ENCODE measurements at places on chromosomes 16 and 17.

- H3K4me1 ChIP-seq: no peaks in the 10 kb centered on the region
- no peak overlapping the region for H3K27ac ChIP-seq
These were observed 344.7 kb downstream of the GRIN2A start for GRCh38 chr16:9837481-9837880.

DNA sequence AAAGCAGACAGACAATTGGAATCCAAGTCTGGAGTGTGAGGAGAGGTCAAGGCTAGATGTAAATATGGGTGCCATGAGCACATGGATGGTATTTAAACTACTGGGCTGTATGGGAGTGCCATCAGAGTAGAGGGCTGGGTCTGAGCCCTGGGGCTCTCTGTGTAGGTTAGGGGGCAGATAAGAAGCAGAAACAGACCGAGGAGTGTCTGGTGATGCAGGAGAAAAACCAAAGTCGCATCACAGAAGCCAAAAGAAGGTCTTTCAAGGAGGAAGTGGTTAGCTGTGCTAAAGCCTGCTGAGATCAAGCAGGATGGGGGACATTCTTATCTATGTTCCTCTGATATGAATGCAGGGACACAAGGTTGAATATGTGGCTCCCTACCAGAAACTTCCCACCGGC lies 1.9 kb downstream of the TSEN54 start:
- DNase-seq: peak; percentile 71
- H3K27me3 ChIP-seq: no peaks in the 10 kb centered on the region
- H3K36me3 ChIP-seq: no peaks in the 10 kb centered on the region

DNA sequence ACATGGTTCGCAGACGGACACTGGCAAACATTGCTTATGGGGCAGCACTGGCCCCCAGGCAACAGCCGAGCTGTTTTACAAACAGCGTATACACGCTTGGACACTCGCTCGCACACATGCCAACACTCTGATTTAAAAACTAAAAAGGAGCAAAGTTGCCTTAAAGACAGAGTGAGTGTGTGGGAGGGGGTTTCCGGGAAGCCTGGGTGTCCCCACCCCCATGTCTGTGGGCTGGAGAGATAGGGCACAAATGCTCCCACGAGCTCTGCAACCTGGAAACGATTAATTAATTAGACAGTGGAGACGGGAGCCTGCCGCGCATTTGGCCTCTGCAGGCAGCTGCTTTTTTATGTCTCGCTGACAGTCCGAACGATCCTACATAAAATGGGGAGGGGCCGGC lies 107.9 kb upstream of the ZNF469 start:
- H3K4me3 ChIP-seq: no peak overlapping the region
- H3K27me3 ChIP-seq: peaks cover 3% of the 10 kb centered on the region
- H3K4me1 ChIP-seq: no peaks in the 10 kb centered on the region
- H3K27ac ChIP-seq: no peak overlapping the region
- H3K36me3 ChIP-seq: no peaks in the 10 kb centered on the region

DNA sequence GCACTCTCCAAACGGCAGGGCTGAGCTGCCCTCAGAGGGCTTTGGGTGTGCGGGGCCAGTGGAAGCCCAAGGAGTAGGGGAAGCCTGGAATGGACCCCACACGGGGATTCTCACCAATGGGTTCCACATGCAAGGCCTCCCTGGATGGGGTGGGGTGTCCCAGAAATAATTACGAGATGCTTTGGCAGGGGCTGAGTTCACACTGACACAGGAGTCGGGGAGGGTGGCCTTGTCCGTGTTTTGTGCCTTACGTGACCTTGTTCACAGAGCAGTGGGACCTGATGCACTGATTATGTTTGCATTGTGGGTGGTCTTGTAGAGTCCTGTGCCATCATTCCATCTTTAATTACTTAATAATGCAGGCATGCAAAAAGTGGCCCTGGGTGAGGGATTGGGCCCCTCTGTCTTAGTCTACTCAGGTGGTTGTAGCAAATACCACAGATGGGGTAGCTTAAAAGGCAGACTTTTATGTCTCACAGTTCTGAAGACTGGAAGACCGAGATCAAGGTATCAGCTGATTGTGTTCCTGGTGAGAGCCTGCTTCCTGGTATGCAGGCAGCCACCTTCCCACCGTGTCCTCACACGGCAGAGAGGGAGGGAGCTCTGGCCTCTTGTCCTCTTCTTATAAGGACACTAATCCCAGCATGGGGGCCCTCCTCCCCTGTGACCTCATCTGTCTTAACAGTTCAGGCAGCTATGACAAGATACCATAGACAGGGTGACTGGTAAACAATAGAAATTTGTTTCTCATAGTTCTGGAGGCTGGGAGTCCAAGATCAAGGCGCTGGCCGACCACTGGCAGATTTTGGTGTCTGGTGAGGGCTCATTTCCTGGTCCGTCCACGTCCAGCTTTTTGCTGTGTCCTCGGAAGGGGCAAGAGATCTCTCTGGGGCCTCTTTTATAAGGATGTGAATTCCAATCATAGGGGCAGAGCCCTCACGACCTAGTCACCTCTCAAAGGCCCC lies 239.4 kb downstream of the IRF8 start:
- no peaks in the 10 kb centered on the region for H3K36me3 ChIP-seq
- no peak overlapping the region for H3K4me3 ChIP-seq
- no peak for DNase-seq

GRCh38 chr17:34626121-34626681 lies 46.8 kb downstream of the TMEM132E start:
- H3K36me3 ChIP-seq: no peaks in the 10 kb centered on the region
- peaks cover 24% of the 10 kb centered on the region for H3K27me3 ChIP-seq
- no peaks in the 10 kb centered on the region for H3K4me1 ChIP-seq
- no peak overlapping the region for H3K4me3 ChIP-seq
- DNase-seq: no peak
- no peak overlapping the region for H3K27ac ChIP-seq

- H3K27me3 ChIP-seq: no peaks in the 10 kb centered on the region
- H3K4me1 ChIP-seq: no peaks in the 10 kb centered on the region
- H3K4me3 ChIP-seq: no peak overlapping the region
- no peak overlapping the region for H3K27ac ChIP-seq
- peaks cover 11% of the 10 kb centered on the region for H3K36me3 ChIP-seq
These were observed 20.0 kb downstream of the GALNS start for GRCh38 chr16:88836791-88837190.

GRCh38 chr17:57084802-57085447 lies at the start of gene AKAP1:
AKAP1 (plus strand) TSS chr17:57085246; CDS start chr17:57105465, 20,219 bp downstream.
- H3K27ac ChIP-seq: peak within 1 kb of the TSS; percentile 77
- H3K36me3 ChIP-seq: no peaks in the 10 kb centered on the region
- DNase-seq: peak; percentile 97
- peak within 1 kb of the TSS; percentile 77 for H3K4me3 ChIP-seq
- H3K4me1 ChIP-seq: peaks cover 16% of the 10 kb centered on the region
- no peaks in the 10 kb centered on the region for H3K27me3 ChIP-seq

DNA sequence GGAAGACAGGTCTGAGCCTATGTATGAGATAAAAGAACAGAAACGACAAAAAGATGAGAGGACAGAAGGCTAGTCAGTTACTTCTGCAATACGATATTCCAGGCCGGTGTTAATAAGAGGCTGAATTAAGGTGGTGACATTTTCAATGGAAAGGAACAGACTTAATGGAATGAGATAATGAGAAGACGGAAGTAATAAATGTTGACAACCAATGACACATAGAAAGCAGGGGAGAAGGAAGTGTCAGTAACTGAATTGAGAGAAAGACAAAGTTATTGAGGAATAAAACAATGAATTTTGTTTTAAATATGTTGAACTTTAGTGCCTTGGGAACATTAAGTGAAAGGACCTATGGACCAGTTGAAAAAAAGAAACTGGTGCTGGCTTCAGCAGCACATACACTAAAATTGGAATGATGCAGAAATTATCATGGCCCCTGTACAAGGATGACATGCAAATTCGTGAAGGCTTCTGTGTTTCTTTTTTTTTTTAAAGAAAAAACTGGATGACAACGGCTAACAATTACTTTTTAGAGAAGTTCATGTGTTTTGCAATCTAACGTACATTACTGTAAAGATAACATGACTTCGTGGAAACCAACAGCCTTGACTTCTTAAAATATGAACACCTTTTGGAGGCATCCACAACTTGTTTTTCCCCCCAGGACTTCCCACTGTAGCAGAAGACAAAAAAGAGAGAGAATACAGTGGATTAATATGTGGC lies 18.5 kb upstream of the CPD start:
- no peaks in the 10 kb centered on the region for H3K27me3 ChIP-seq
- DNase-seq: no peak
- H3K4me1 ChIP-seq: peaks cover 17% of the 10 kb centered on the region
- H3K4me3 ChIP-seq: no peak overlapping the region

GRCh38 chr16:67922221-67922620 lies 9.4 kb downstream of the CTRL start:
- H3K4me1 ChIP-seq: peaks cover 9% of the 10 kb centered on the region
- peaks cover 20% of the 10 kb centered on the region for H3K36me3 ChIP-seq
- no peak for DNase-seq
- no peak overlapping the region for H3K4me3 ChIP-seq

DNA sequence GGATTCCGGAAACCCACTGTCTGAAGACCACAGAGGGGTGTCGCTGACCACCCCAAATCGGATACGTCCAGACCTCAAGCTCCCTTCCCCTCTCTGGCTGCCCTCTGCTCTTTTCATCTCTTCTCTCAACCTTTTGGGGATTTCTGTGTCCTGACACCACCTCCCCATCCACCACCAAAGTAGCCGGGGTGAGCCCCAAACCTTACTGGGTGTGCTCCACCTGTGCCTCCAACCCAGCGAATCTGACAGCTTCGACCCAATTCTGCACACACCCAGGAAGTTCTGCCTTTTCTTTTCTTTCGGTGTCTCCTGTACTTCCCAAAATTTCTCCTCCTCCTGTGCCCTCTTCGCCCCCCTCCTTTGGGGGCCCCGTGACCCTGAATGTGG lies 534 bp downstream of the KCTD11 start:
- H3K4me1 ChIP-seq: peaks cover 14% of the 10 kb centered on the region
- DNase-seq: no peak
- no peaks in the 10 kb centered on the region for H3K27me3 ChIP-seq
- peaks cover 2% of the 10 kb centered on the region for H3K36me3 ChIP-seq

DNA sequence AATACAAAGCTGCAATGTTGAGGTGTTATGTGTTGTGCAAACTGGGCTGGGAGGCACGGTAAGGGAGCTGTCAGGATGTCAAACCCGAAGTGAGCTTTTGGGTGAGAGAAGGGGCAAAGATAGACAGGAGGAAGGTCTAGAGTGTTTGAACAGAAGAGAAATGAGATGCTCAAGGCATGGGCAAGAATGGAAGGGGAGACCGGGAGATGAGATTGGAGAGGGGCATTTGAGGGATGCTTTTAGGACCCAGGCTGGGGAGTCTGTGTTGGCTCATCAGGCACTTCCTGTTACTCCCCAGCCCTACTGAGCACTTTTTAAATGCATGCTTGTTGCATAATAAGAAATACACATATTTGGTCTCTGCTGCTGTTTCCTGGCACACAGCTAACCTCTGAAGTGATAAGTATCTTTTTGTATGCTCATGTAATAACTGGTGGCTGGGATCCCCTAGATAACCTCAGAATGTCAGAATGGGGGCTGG lies 13.7 kb downstream of the UNC45B start:
- no peak overlapping the region for H3K27ac ChIP-seq
- no peaks in the 10 kb centered on the region for H3K36me3 ChIP-seq
- no peak overlapping the region for H3K4me3 ChIP-seq
- no peak for DNase-seq
- no peaks in the 10 kb centered on the region for H3K4me1 ChIP-seq
- peaks cover 22% of the 10 kb centered on the region for H3K27me3 ChIP-seq

DNA sequence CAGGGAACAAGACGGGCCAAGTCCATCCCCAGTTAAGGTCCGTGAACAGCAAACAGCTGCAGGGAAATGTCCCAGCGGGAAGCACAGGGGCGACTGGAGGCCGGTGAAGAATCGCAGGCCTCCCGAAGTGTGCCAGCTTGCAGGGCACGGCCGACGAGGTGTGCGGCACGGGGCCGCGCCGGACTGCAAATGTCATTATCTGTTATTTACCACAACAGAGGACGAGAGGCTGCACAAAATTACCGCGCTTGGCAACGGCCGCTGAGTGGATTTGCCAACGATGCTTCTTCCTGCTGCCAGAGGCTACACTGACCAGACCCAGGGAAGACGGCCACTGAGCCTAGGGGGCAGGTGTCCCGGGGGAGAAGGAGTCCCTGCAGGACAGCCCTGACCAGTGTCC lies 53.1 kb downstream of the RPH3AL start:
- H3K27me3 ChIP-seq: peaks cover 9% of the 10 kb centered on the region
- H3K4me3 ChIP-seq: no peak overlapping the region
- DNase-seq: no peak
- H3K27ac ChIP-seq: no peak overlapping the region
- H3K36me3 ChIP-seq: no peaks in the 10 kb centered on the region

- H3K4me3 ChIP-seq: no peak overlapping the region
- H3K27ac ChIP-seq: no peak overlapping the region
- H3K27me3 ChIP-seq: no peaks in the 10 kb centered on the region
- no peaks in the 10 kb centered on the region for H3K4me1 ChIP-seq
- DNase-seq: no peak
These were observed 22.3 kb downstream of the DYNLRB2 start for GRCh38 chr16:80563066-80563465.

- H3K27ac ChIP-seq: no peak overlapping the region
- H3K27me3 ChIP-seq: no peaks in the 10 kb centered on the region
- no peak for DNase-seq
- H3K4me3 ChIP-seq: no peak overlapping the region
- no peaks in the 10 kb centered on the region for H3K4me1 ChIP-seq
- no peaks in the 10 kb centered on the region for H3K36me3 ChIP-seq
These were observed 14.7 kb downstream of the CDH13 start for GRCh38 chr16:82641336-82641984.

- H3K4me3 ChIP-seq: peak overlapping the region; percentile 94
- DNase-seq: peak; percentile 80
- H3K27me3 ChIP-seq: no peaks in the 10 kb centered on the region
- peaks cover 70% of the 10 kb centered on the region for H3K4me1 ChIP-seq
These were observed 1.4 kb upstream of the TSPOAP1 start for GRCh38 chr17:58329810-58330537.

DNA sequence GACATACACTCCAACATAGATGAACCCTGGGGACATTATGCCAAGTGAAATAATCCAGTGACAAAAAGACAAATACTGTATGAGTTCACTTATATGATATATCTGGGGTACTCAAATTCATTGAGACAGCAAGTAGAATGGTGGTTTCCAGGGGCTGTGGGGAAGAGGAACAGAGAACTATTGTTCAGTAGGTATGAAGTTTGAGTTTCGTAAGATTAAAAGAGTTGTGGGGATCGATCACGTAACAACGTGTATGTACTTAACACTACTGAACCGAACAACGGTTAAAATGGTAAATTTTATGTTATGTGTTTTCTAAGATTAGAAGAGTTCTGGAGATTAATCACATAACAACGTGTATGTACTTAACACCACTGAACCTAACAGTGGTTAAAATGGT lies 100.8 kb downstream of the HS3ST3A1 start:
- no peaks in the 10 kb centered on the region for H3K36me3 ChIP-seq
- no peaks in the 10 kb centered on the region for H3K27me3 ChIP-seq
- no peaks in the 10 kb centered on the region for H3K4me1 ChIP-seq
- no peak for DNase-seq
- no peak overlapping the region for H3K4me3 ChIP-seq

GRCh38 chr16:64181271-64181925 lies 940.5 kb downstream of the CDH11 start:
- no peaks in the 10 kb centered on the region for H3K4me1 ChIP-seq
- H3K27ac ChIP-seq: no peak overlapping the region
- no peak overlapping the region for H3K4me3 ChIP-seq
- no peaks in the 10 kb centered on the region for H3K36me3 ChIP-seq
- DNase-seq: no peak
- no peaks in the 10 kb centered on the region for H3K27me3 ChIP-seq

- no peaks in the 10 kb centered on the region for H3K27me3 ChIP-seq
- H3K27ac ChIP-seq: no peak overlapping the region
- peaks cover 38% of the 10 kb centered on the region for H3K36me3 ChIP-seq
- peaks cover 40% of the 10 kb centered on the region for H3K4me1 ChIP-seq
These were observed 25.2 kb downstream of the YPEL2 start for GRCh38 chr17:59356543-59357218.

Data from B cell (primary cell).